ENCODE measurements at places on chromosomes 3 and 15.
A peak's percentile ranks its signal among the peaks of the same experiment; 100 is the strongest.

DNA sequence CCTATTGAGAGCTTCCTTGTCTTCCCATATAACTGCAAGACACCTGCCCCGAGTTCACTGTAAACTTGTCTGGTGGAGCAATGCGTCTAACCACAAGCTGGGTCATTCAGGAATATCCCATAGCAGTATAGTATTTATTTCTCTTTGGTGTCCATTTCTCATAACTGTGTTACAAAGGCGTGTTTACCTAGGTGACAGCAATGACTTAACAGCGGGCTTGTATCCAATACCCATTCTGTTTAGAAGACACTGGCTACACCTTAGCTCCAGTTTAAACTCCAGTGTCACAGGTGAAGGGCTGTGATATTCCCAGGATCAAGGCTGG, 24.3 kb downstream of the ATP10A start:
- DNase-seq: no peak

GRCh38 chr3:138593488-138594149, 441 bp downstream of the CEP70 start:
- no peak for DNase-seq

DNA sequence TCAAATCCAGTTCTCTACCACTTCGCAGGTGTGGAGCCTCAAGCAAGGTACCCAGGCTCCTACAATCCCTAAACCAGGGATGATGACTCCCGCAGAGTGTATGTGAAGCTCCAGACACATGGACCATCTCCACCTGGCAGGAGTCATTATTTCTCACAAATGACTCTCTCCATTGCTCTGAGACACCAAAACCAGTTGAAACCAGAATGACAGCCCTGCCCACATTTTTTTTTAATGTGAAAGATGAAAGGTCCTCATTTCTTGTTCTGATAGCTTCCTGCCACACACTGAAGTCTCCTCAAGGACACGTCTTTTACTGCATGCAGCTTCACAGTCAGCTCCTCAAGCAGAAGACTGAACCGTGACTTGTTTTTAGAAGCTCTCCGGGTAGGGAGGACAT, 61.4 kb upstream of the ZBTB38 start:
- no peak for DNase-seq

- DNase-seq: no peak
Observed at GRCh38 chr3:33980252-33980651, 181.8 kb downstream of the PDCD6IP start.

DNA sequence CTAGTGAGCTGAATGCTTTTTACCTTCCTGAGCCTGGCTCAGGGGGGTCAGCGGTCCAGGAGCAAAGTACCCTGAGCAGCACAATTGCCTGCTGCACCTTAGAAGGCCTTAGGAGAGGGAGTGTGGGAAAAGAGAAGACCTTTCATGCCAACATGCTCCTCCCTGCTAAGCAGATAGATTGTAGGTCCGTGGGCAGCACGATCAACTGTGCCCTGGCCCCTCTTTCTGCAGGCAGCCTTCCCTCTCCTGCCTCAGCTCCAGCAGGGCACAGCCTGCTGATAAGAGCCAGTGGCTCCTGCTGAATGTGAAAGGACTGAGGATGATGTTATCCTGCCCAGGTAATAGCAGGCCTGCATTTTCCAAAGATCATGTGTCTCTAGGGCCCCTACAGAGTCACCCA, 4.1 kb downstream of the CORO2B start:
- DNase-seq: no peak

DNA sequence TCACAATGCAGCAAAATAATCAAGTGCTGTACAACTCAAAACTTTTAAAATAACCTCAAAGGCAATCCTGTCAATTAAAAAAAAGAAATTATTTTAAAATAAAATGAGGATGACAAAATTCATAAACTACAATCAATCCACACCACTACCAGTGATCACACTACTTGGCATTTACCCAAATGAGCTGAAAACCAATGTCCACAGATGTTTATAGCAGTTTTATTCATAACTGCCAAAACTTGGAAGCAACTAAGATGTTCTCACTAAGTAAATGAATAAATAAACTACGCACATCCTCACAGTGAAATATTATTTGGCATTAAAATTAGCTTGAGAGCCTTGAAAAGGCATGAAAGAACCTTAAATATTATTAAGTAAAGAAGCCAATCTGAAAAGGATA, 121.3 kb downstream of the STAG1 start:
- DNase-seq: no peak

GRCh38 chr3:3586336-3586735, 212.9 kb upstream of the LRRN1 start:
- no peak for DNase-seq

DNA sequence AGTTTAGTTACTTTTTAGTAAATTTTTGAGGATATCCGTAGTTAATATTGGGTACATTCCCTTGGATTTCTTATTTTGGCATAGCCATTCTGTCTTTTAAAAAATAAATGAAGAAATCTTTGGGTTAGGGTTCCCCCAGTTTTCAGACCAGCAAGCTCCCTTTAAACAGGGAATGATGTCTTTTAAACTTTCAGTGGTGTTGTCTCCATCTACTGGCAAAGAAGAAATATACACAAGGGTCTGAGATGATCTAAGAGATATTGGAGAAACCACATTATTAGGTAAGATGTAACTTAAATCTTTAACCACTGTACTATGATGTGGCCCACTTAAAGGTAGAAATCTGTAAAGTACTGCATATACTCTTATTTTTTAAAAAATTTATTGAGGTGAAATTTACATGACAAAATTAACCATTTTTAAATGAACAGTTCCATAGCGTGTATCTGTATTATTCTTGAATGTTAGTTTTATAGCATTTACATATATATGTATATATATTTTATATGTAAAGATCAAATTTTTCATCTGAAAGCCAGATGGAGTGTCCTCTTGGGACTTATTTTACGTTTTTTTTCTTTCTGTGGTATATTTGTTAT, 35.1 kb upstream of the EIF3J start:
- DNase-seq: no peak

DNA sequence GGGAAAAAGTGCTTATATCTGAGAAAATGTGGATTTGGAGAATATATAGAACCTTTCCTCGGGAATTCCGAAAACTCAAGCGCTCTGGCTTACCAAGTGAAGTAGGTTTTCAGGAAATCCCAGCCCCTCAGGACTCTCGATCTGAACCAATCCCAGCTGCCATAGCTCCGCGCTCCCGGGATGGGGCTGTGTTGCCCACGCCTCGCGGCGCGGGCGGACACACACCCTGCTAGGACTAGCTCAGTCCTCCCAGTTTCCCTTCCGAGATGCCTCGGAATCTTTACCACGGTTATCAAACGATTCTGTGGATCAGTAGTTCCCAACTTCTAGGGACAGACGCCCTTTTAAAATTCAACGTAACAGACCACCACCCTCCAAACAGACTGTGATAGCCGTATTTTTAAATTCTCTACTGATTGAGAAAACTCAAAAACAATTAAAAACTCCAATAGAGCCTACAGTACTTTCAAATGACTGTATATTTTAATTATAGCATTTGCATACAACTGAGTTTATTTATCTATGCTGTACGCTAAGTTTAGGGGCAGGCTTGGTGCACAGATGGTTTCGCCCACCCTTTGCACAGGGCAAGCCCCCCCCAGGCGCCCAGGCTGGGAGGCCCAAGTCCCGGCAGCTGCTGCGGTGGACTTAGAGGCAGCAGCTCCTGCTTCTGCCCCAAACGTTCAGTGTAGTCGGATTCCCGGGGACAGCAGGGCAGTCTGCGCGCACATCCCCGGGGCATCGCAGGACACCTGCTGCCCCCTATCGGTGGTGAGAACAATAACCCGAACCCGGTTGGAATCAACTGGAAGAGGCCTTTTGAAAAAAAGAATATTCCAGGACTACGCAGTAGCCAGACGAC, 52.3 kb downstream of the CCDC54 start:
- DNase-seq: peak; percentile 63

- DNase-seq: no peak
Observed at GRCh38 chr3:179921500-179921899, 115.2 kb downstream of the PEX5L start.

DNA sequence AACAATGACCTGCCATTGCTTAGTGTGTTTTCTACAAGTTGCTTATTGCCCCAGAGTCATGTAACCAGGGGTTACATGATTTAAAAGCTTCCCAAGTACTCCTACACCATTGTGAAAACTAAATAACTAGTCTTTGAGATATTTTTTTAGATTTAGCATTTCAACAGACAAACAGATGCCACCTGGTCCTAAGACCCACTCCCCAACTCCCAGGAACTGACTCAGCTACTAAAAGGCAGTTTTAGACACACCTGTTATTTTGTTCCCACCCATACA, 28.1 kb upstream of the KBTBD12 start:
- DNase-seq: no peak

DNA sequence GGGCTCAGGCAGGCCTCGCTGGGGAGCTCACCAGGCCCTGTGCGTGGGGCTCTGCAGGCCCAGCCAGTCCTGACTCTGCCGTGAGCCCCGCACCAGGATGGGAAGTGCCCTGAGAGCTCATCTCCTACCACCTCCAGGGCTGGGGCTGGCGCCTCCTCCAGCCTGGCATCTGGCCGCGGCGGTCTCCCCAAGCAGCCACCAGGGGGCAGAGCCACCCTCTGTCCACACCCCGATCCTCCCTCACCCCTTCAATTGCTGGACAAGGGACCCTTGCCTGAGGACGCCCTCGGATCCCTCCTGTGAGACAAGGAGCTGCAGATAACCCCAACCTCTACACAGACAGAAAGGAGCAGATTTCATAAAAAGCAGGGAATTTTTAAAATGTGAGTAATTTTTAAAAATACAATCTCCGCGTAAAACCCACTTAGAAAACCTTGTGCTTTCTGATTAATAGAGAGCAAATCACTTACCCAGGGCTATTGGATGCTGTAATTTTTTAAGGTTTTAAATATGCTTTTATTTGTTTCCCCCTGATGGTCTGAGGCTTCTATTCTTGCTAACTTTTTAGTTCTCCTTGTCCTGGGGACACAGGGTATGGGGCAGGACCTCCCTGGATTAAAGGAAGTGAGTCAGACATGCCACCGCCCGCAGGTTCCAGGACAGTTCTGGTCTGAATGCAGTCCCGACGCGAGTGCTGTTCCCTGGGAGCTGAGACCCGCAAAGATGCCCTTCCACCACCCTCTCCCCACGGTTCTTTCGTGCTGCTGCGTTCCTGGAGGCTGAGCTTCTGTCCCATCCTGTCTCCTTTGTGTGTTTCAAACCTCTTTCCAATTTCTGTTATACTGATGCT, 52.3 kb upstream of the CHRNA7 start:
- peak; percentile 63 for DNase-seq

DNA sequence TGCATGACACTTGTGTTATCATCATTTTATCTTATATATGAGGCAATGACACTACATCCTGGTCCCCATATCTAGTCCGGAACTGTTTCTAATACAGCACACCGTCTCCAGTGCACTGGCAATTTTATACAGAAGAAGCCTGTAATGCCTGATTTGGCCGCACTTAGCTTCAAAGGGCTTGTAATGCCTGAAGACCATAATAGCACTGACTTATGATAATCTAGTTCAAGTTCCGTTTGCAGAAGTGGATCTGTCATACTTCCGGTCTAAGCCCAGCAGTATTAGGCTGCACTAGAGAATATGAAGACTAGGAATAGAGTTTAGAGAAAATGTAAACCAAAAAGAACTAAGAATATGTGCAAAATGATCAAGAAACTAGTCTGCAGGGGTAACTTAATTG, 1.3 kb downstream of the BNIP2 start:
- no peak for DNase-seq

DNA sequence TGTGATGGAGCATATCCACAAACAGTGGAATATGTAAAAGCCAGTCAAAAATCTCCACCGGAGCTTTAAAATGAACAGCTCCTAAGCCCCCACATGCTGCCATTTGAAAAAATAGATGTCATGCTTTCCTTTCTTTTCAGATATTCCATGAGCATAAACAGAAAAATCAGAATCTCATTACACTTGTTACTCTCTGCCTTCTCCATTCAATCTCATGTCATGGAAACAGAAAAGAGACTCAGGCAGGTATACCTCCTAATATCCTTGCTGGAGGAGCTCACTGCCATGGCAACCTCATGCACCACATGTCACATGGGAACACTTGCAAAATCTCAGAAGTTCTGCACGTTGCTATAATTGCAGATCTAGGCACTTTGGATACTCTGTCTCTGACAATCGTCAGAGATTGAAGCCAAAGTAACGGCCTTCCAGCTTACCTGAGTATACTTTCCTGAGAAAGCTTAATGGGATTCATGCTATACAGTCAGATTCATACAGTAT, 317.0 kb upstream of the ADAMTS9 start:
- no peak for DNase-seq

GRCh38 chr3:127788451-127788909, 33.8 kb downstream of the MGLL start:
- DNase-seq: no peak

GRCh38 chr3:15681668-15682067, 80.1 kb downstream of the BTD start:
- DNase-seq: no peak

GRCh38 chr3:36484386-36484785, 104.1 kb downstream of the STAC start:
- no peak for DNase-seq

GRCh38 chr15:34994925-34995324, 6.8 kb upstream of the ZNF770 start:
- DNase-seq: no peak

GRCh38 chr3:188052169-188053035, 101.6 kb upstream of the LPP start:
- no peak for DNase-seq

Data from activated CD4-positive, CD25-positive, alpha-beta regulatory T cell treated with anti-CD3 and anti-CD28 coated beads, Interleukin-2, amount 50 U/mL, for 72 hours (primary cell).